ENCODE measurements at places on chromosomes 1 and 21. TPM values are rescaled to one million over a fixed set of nuclear protein-coding genes. Genes with fewer than 3 reads are reported as not detected.

Gene FRRS1
- 24.4 TPM for total RNA-seq

DNA sequence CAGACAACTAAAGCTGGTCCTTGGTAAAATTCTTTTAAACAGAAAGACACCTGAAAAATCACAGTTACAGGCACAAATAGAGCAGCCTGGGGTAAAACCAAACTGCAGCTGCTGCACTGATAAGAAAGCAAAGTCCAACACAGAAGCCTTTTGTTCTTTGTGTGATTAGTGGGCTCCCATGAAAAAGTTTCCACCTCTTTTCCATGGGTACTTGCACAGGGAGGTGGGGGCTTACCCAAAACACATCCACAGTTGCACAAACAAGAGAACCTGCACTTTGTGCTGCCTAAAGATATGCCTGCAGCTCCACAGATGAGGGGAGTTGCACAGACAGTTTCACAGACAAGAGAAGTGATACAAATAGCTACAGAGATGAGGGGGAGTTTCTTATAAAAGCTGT, 106.7 kb upstream of the SLC5A9 start:
- no peak overlapping the region for H3K4me3 ChIP-seq
- no peaks in the 10 kb centered on the region for H3K27me3 ChIP-seq
- DNase-seq = no peak
- H3K36me3 ChIP-seq = no peaks in the 10 kb centered on the region
- H3K27ac ChIP-seq = no peak overlapping the region
- H3K4me1 ChIP-seq = peaks cover 4% of the 10 kb centered on the region

- no peak overlapping the region for H3K4me3 ChIP-seq
- H3K36me3 ChIP-seq = no peaks in the 10 kb centered on the region
- no peak for DNase-seq
- H3K27me3 ChIP-seq = peaks cover 8% of the 10 kb centered on the region
- H3K27ac ChIP-seq = no peak overlapping the region
- peaks cover 17% of the 10 kb centered on the region for H3K4me1 ChIP-seq
Observed at GRCh38 chr1:164876398-164877116, 317.6 kb downstream of the PBX1 start.

DNA sequence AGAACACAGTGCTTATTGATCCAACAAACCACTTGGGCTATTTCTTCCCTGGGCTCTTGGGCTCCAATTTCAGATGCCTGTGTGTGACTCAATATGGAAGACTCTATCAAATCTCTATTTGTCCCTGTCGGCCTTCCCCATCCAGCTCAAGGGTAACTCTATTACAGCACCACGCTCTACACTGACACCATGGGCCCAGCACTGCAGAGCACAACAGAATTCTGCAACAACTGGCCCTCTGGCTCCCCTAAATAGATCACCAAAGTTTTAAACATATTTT, 51.7 kb downstream of the CAPZB start:
- H3K36me3 ChIP-seq = peaks cover 50% of the 10 kb centered on the region
- no peaks in the 10 kb centered on the region for H3K27me3 ChIP-seq
- no peaks in the 10 kb centered on the region for H3K4me1 ChIP-seq
- DNase-seq = no peak

- no peaks in the 10 kb centered on the region for H3K27me3 ChIP-seq
- H3K4me3 ChIP-seq = no peak overlapping the region
- H3K4me1 ChIP-seq = no peaks in the 10 kb centered on the region
- DNase-seq = no peak
- no peaks in the 10 kb centered on the region for H3K36me3 ChIP-seq
Observed at GRCh38 chr1:210321552-210321951, 7.2 kb upstream of the HHAT start.

- no peaks in the 10 kb centered on the region for H3K4me1 ChIP-seq
- no peak for DNase-seq
- no peak overlapping the region for H3K27ac ChIP-seq
- no peaks in the 10 kb centered on the region for H3K27me3 ChIP-seq
- H3K4me3 ChIP-seq = no peak overlapping the region
- no peaks in the 10 kb centered on the region for H3K36me3 ChIP-seq
Observed at GRCh38 chr1:184875218-184875617, 99.1 kb downstream of the NIBAN1 start.

DNA sequence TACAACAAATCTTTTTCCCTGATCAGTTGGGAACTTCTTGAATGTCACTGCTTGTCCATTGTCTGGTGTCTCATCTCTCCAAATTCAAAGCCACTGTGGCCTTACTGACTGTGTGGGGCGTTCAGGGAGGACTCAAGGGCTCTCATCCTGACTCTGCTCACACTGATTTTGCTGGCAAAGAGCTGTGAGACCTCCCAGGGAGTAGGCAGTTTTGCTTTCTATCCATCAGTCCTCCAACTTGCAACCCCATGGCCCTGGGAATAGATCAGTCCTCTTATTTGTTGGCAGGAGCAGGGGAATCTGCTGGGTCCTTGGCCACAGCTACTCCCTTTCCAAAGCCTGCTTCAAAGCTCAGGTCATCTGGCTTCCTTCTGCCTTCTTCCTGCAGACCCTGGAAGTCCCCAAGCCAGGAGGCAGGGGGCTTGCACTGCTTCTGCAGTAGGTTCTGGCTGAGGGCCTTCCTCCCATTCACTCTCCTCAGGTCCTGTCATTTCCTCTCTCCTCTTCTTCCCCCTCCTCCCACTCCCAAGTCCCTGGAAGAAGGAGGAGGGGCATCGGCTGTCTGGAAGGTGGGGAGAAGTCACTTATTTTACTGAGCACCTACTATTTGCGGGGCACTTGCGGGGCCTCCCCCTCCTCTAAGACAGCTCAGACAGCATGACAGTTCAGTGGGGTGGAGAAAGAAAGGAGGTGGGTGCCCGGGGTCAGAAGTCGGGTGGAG, 876 bp upstream of the NAV1 start:
- no peaks in the 10 kb centered on the region for H3K4me1 ChIP-seq
- H3K36me3 ChIP-seq = no peaks in the 10 kb centered on the region
- H3K27ac ChIP-seq = peak overlapping the region; percentile 37
- DNase-seq = peak; percentile 75
- peaks cover 36% of the 10 kb centered on the region for H3K27me3 ChIP-seq

- no peak overlapping the region for H3K27ac ChIP-seq
- DNase-seq = no peak
- no peak overlapping the region for H3K4me3 ChIP-seq
Observed at GRCh38 chr1:178947677-178947981, 76.8 kb upstream of the ANGPTL1 start.
